ENCODE measurements at places on chromosomes 1 and 21.

DNA sequence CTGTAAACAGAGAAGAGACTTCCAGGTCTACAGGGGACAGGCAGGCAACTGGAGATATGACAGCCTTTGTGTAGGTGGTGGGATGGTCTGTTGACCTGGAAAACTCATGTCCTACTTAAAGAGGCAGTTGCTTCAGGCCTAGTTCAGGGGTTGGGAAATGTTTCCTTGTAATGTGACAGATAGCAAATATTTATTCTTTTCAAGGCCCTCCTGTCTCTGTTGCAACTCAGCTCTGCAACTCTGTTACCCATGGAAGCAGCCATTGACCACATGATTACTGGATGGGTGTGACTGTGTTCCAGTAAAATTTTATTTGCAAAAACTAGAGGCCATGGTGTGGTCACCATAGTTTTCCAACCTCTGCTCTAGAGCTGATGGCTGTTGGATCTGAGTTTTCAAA is 341.9 kb downstream of the PTBP2 start:
- no peak for DNase-seq

DNA sequence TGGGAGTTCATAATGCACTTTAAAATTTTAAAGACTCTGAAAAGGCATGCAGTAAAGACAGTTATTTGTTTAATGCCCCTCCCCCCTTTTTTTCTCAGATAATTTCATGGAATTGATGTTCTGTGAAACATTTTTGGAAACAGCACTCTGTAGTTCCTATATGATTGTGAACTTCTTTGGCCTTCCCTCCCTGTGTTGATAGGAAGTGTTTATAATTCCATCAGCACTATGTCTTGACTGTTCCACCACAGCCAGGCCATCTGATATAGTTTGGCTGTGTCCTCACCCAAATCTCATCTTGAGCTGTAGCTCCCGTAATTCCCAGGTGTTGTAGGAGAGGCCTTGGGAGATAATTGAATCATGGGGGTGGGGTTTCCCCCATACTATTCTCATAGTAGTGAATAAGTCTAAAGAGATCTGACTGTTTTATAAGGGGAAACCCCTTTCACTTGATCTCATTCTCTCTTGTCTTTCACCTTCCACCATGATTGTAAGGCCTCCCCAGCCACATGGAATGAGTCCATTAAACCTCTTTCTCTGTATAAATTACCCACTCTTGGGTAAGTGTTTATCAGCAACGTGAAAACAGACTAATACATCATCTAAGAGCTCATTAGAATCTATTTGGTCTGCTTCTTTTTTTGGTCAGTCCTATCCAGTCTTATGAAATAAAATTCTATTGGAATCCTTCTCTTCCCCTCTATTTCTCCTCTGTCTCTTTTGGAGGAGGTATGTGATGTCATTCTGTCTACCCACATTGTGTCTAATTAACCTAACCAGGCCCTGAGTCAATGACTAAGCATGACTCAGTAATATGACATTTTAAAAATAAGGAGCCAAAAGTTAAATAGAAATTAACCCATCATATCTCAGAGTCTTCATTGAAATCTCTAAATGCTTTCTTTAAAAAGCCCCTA is 8.9 kb downstream of the CCDC185 start:
- DNase-seq, result peak; percentile 85

GRCh38 chr1:25575191-25575590 is 31.8 kb downstream of the LDLRAP1 start:
- no peak for DNase-seq

- no peak for DNase-seq
Observed at GRCh38 chr1:174158767-174159251, 511 bp upstream of the RABGAP1L start.

- DNase-seq, result no peak
Observed at GRCh38 chr1:90143591-90143990, 148.7 kb downstream of the ZNF326 start.

All from GM03348 (cell line).